ENCODE measurements at places on chromosomes 6 and 20.
A peak's percentile ranks its signal among the peaks of the same experiment; 100 is the strongest.

DNA sequence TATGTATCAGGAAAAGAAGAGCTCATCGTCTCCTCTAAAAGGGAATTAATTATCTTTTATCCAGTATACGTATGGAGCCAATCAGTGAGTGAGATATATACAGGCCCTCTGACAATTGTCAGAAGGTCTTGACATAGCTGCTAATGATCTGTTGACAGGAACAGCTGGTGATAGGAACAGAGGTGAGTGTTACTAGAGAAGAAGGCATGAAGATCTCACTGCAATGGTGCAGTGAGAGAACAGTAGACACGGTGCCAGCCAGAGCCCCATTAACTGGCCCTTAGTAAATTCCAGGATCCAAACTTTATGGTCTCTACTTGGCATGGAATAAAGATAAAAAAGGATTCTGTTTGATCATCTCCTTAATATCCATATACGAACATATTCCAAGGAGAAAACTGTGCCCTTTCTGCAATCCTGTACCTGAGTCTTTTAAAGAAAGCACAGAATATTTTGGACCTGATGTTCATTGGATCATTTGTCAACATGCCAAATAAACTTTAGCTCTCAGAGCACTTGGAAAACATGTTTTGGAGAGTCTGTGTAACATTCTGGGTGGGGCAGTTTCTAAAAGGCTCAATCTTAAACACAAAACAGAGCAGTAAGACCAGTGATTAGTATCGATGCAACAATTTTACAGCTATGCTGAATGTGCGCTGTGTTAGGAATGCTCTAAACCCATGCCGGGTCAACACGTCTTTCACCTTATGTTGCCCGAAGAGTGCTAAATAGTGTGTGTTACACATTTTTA lies 135.8 kb upstream of the CITED2 start:
- no peak for DNase-seq

GRCh38 chr6:168967281-168967925 lies 286.2 kb downstream of the THBS2 start:
- no peak for DNase-seq

- peak; percentile 23 for DNase-seq
These were observed 61.2 kb downstream of the GFOD1 start for GRCh38 chr6:13425943-13426931.

DNA sequence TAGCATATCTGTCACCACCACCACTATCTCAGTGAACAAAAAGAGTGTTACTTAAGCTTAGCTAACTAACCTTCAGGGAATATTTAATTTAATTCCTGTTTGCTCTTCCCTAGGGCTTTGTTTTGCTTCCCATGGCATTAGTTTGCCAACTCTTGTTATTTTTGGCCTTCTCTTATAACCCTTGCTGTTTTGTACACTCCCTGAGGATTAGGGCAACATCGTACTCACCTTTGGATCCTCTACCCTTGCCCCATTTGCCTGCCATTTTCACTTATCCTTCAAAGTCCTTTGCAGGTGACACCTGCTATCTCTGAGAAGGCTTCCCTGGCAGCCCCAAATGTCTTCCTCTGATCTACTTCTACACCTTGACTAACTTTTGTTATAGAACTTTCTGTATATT lies 23.7 kb downstream of the ACOT13 start:
- no peak for DNase-seq

DNA sequence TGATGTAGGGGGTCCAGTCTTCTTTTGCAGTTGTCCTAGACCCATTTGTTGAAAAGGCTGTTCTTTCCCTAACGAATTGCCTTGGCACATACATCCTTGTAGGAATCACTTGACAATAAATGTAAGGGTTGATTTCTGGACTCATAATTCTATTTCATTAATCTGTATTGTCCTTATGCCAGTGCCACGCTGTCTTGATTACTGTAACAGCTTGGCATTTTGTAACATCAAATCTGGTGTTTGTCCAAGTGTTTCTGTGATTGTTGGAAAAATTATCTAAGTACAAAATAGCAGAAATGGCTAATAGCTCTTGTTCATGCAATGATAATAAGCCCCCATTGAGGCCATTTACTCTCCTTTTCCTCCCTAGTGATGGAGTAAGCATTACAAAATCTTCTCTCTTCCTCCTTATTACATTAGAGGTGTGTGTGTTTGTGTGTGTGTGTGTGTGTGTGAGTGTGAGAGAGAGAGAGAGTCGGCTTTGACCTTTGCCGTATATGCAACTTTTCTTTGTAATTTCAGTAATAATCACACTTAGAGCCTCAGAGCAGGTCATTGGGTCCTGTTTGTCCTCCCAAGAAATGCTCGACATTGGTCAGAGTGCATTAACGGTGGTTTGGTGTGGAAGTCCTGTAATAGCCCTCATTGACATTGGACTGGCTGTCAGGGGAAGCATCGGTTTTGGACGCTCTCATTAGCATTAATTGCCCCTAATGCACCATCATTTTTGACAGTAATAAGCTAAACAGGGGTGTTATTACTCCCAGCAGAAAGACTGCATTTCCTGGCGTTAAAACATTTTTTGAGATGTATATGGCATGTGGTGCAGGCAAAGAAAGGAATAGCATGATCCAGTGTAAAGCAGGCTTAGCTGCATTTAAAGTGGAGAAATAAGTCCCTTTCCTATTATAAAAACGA lies 40.7 kb upstream of the MROH8 start:
- no peak for DNase-seq

DNA sequence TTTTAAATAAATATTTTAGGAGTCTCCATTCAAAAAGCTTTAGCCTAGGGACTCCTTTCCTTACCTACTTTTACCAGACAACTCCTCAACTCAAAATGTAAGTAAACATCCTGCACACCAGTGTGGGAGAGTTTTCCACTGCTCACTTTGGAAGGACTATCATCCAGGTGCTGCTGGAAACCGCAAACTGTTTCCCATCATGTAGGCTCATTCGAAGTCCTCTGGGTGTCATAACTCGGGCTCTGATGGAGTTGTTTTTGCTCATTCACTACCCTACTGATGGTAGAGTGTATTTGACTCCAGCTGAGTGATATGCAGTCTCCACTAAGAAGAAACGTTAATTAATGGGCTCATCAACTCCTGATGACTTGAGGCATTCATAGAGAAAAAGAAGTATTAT lies 136.5 kb upstream of the AKAP12 start:
- DNase-seq = no peak

DNA sequence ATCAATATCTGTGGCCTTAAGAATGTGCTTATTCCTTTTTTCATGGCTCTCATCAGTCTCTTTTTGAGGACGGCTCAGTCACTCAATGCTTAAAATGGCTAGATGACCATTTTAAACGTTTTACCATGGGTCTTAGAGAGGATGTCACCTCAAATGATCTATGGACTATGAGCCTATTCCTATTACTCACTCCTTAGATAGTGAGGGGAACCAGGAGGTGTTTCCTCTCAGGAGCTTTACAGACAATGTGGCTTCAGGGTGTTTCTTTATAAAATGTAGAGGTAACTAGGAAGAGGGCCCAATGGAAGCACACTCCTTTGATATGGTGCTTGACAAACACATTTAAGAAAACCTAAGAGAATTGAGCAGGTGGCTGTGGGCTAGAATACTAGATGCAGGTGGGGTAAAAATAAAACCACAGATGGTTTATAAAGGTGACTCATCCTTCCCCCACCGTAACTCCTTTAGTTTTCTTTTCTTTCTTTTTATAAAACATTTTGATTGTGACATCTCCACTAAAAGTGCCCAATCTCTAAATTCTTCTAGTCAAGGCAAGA lies 1.5 kb upstream of the TMEM200A start:
- no peak for DNase-seq

GRCh38 chr6:49550492-49551077 lies at the start of gene C6orf141:
Gene C6orf141 (plus strand): TSS chr6:49550668. CDS start chr6:49550793, 125 bp downstream.
- DNase-seq = peak; percentile 78

GRCh38 chr20:57438552-57438951 lies 47.4 kb downstream of the RBM38 start:
- DNase-seq = no peak

DNA sequence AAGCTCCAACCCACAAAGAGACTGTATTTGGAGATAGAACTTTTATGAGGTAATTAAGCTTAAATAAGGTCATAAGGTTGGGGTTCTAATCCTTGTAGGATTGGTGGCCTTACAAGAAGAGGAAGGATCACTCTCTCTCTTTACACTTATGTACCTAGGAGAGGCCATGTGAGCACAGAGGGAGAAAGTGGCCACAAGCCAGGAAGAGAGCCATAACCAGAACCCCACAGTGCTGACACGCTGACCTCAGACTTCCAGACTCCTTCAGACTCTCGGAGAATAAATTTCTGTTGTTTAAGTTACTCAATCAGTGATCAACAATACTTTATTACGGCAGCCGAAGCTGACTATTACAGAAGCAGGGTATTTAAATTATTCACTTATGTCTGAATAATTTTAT lies 430.5 kb upstream of the EPHA7 start:
- DNase-seq = no peak

- DNase-seq = no peak
These were observed 201.8 kb downstream of the ARID1B start for GRCh38 chr6:156978948-156979347.

- peak; percentile 74 for DNase-seq
These were observed 178.8 kb upstream of the SNX9 start for GRCh38 chr6:157644043-157644810.

DNA sequence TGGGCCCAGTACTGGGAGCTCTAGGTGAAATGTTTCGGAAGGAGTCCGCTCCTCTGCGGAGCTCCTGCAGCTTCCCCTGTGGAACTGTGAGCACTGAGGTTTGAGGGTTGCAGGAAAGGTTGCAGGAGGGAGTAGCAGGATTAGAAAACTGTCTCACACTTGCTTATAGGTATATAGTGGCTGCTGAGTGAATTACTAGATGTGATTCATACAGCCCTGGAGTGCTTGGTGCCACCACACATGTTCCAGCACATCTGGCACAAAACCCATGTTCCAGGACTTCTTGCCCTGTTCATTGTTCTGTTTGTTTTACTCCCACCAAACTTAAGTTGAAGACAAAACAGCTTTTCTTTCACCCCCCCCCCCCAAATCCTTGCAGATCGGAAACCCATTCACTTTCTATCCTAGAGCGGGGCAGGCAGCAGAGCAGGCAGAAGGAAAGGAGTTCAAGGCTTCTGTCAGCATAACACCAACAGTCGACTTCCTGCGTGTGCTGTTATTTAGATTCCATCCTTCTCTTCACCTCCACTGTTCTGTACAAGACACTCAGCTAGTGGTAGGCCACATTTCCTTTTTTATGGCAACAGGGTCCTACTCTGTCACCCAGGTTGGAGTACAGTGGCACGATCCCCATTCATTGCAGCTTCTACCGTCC lies 669 bp upstream of the PEX6 start:
- DNase-seq = no peak

GRCh38 chr6:101268541-101268940 lies 125.0 kb upstream of the GRIK2 start:
- no peak for DNase-seq

DNA sequence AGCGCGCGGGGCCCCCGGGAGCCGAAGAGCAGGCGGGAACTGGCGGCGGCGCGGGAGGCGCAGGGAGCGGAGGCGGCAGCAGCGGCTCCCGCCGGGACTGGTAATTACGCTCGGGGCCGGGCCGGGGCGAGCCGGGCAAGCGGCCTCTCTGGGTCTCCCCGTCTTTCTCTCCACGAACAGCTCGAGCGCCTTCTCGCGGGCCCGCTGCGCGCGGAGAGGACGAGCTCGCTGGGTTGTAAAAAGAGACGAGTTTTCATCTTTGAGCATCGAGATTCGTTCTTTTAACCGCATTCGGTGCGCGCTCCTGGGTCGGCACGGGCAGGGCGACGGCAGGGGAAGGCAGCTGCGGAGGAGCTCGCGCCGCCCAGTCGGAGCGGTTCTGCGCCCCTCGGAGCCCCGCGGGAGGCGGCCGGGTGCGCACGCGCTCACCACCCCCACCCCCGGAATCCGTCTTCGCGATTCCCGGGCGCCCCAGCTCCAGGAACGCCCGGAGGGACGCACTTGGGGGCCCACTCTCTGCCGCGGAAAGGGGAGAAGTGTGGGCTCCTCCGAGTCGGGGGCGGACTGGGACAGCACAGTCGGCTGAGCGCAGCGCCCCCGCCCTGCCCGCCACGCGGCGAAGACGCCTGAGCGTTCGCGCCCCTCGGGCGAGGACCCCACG lies 38.0 kb downstream of the YTHDF1 start:
- DNase-seq = peak; percentile 65

- DNase-seq = no peak
These were observed 37.5 kb downstream of the SRC start for GRCh38 chr20:37383229-37383989.

DNA sequence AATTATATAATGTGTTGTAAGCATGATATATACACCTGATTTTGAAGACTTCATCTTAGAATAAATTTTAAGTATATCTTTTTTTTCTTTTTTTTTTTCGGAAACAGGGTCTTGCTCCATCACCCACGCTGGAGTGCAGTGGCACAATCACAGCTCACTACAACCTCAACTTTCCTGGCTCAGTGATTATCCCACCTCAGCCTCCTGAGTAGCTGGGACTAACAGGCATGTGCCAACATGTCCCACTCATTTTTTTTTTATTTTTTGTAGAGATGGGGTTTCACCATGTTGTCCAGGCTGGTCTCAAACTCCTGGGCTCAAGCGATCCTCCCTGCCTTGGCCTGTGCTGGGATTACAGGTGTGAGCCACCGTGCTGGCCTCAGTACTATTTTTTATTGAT lies 17.1 kb downstream of the VPS52 start:
- no peak for DNase-seq

- DNase-seq = peak; percentile 72
These were observed 391.8 kb upstream of the MMS22L start for GRCh38 chr6:97674802-97675201.

DNA sequence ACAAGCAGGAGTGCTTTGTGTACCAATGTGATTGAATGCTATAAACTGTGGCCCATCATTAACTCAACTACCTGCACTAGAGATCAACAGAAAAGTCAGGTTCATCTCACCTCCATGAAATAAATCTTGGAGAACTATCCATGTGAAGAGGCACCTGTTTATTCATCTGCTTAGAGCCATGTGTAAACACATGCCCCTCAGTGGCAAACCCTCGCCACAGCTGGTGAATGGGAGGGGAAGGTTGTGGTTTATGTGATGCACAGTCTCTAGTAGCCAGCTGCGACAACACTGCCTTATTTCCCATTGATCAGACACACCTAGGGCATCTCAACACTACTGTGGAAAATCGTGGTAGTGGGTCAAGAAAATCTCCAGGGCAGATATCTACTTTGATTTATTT lies 640.2 kb downstream of the PTPRT start:
- DNase-seq = no peak

GRCh38 chr6:24233813-24234442 lies 107.9 kb downstream of the NRSN1 start:
- no peak for DNase-seq

DNA sequence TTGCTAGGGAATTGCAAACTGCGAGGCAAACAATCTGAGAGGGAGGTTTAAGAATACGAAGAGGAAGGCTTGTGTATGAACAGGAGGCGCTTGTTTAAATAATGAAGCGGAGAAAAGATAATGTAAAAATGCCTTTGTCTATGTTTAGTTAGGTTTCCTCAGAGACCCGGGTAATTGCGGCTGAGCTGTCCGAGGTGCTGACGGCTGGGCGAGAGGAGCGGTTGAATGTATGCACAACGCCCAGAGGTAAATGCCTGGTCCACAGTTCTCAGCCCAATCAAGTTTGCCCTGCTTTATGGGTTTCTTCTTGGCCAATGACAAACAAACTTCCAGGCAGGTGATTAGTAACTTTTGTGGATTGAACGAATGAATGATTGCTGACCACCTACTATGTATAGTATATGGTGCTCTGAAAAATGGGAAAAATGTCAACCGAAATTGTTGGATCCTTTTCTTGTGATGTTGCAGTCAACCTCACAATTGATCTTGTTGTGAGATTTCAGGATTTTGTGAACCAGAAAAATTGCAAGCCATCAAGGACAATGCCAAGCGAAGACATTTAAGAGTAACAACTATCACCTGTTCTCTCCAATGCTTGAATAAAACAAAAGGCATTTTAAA lies 38.3 kb upstream of the SLC32A1 start:
- DNase-seq = no peak

Data from D341Med (cell line).